HuH-7.5 (cell line): ENCODE measurements at places on chromosomes 6 and 20.

DNA sequence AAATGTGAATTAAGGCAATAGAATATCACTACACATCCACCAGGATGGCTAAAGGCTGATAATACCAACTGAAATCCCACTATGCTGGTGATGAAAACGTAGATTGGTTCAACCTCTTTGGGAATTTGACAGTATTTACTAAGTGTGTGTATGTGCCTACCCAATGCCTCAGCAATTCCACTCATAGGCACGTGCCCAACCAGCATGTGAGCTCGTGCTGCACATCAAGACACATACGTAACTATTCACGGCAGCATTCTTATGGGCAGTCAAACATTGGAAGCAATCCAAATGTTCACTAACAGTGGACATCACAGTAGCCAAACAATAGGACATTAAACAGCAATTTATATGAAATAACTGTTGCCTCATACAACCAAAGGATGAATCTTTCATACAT, 15.7 kb upstream of the AFDN start:
- no peak for DNase-seq

- DNase-seq: peak; percentile 71
These were observed 8.8 kb downstream of the PXDC1 start for GRCh38 chr6:3742426-3743344.

GRCh38 chr6:111195656-111196055, 108.4 kb downstream of the SLC16A10 start:
- no peak for DNase-seq

DNA sequence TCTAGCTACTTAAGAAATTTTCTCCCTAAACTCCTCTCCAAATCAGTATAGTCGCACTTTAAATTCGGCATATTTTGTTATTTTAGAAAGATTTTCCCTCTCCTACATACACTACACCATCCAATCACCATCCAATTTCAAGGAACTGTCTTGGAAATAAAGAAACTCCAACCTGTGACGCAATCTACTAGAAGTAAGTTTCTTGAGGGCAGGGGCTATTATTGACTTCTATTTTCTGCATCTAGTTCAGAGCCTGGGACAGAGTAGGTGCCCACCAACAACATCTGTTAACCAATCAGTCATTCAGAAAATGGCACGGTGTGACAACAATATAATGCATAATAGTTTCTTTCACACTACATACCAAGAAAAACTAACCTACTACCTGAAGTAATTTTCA, 3.6 kb downstream of the ATG5 start:
- DNase-seq: no peak

GRCh38 chr6:6746333-6746969, 157.9 kb downstream of the LY86 start:
- DNase-seq: no peak

GRCh38 chr20:35871259-35871771, 83.0 kb downstream of the SCAND1 start:
- no peak for DNase-seq

DNA sequence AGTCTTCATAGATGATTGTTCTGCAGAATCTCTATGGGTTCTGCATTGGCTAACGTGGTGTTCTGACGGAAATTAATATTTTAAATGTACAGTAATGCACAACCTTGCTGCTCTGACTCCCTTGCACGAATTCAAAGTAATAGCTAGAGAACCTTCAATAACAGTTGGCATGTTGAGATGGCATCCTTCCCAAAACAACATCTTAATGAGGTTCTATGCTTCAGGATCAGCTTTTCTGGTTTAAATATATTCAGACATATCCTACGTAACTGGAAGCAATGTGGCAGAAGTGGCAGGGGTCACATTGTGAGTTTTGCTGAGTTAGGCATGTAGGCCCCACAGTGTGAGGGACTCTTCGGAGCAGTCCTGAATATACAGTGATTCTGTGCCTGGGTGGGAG, 25.7 kb downstream of the DSE start:
- DNase-seq: no peak

DNA sequence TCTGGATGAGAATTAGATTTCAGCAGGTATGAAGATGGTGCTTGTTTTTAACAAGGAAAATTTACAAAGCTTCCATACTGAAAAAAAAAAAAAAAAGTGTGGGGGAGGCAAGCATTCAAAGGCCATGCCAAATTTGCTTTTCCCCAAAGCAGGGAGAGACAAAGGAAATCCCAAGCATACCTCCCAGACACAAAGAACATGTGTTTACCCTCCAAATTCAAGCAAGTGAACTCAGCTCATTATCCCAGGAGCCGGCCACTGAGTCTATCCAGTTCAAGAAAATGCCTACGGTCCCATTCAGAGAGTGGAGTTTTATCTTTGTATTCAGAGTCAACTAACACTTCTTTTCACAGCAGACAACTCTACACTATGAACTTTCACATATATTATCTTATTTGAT, 102.7 kb upstream of the ID4 start:
- DNase-seq: no peak

DNA sequence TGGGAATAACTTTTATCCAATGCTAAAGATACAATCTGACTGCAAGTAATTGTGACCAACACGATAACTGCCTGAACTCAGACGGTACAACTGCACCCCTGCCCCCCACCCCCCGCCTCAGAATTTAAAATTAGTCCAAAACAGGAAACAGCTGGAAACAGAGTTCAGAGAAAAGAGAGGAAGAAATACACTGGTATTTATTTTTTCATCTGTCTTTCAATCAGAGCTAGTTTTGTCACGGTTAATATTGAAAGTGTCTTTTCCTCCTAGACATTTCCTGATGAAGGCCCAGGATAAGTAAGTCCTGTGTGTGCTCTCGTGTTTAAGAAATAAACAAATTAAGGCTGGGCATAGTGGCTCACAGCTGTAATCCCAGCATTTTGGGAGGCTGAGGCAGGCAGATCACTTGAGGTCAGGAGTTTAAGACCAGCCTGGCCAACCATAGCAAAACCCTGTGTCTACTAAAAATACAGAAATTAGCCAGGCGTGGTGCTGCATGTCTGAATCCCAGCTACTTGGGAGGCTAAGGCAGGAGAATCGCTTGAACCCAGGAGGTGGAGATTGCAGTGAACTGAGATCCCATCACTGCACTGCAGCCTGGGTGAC, 21.5 kb downstream of the ACSS1 start:
- no peak for DNase-seq

DNA sequence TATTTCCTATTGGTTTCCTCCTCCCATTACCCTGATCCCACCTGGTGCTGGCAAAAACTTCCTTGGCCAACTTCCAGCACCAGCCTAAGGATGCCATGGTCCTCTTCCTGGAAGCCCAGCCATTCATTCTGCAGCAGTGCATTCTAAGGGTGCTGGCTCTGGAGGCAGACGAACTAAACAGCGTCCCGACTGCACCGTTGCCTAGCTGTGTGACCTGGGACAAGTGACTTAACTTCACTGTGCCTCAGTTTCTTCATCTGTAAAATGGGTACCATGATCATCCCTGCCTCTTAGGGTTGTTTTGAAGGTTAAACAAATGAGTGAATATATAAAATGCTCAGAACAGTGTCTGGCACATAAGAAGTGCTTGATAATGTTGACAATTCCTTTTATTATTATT, 120.9 kb upstream of the ZNF217 start:
- DNase-seq: no peak

- no peak for DNase-seq
These were observed 77.6 kb downstream of the RIN2 start for GRCh38 chr20:19835533-19836222.

- DNase-seq: no peak
These were observed 25.2 kb downstream of the ADGRF1 start for GRCh38 chr6:47016909-47017308.

GRCh38 chr6:85460921-85461797, 11.3 kb downstream of the NT5E start:
- DNase-seq: no peak

DNA sequence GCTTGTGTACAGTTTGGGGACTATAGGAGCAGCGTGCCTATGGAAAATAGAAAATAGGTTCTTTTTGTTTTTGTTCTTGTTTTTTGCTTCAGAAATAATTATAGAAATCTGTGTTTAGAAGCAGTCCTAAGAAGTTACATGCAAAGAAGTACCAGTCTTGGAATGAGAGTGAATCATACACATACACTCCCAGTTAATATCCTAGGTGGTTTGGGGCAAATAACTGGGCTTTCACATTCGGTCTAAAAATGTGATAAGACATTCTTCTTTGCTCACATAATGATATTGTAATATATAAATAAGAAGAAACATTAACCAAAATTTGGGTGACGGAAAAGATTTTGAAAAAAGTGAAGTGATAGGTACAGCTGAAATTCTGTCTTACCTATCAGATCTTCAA, 61.0 kb downstream of the ENPP1 start:
- DNase-seq: no peak

DNA sequence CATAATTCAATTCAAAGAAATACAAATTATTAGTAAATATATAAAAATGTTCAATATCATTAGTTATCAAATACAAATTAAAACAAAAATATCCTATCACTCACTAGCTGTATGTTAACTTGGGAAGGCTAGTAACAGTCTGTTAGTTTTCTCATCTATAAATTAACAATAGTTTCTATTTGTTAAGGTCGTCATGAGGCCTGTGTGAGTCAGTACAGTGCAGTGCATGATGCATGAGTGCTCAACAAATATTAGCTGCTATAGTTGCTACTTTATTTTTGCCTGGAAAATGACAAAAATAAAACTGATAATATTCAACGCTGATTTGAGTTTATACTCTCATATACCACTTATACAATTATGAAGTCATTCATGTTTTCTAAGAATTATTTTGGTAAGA, 401.6 kb upstream of the RUNX2 start:
- DNase-seq: no peak

DNA sequence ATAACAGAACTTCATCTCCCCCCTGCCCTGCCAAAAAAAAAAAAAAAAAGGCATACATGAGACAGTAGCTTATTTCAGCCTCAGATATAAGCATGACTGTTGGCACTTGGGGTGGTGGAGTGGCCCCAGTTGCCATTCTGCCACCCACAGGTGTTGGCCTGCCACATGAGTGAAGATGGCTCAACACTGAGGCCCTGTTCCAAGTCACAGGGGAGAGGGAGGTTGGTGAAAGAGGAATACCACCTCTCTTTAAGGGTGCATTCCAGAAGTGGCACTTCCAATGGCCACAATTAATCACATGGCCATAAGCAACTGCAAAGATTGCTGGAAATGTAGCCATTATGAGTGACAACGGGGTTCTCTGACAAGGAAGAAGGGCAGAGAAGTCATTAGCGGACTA, 61.9 kb upstream of the JARID2 start:
- DNase-seq: no peak

DNA sequence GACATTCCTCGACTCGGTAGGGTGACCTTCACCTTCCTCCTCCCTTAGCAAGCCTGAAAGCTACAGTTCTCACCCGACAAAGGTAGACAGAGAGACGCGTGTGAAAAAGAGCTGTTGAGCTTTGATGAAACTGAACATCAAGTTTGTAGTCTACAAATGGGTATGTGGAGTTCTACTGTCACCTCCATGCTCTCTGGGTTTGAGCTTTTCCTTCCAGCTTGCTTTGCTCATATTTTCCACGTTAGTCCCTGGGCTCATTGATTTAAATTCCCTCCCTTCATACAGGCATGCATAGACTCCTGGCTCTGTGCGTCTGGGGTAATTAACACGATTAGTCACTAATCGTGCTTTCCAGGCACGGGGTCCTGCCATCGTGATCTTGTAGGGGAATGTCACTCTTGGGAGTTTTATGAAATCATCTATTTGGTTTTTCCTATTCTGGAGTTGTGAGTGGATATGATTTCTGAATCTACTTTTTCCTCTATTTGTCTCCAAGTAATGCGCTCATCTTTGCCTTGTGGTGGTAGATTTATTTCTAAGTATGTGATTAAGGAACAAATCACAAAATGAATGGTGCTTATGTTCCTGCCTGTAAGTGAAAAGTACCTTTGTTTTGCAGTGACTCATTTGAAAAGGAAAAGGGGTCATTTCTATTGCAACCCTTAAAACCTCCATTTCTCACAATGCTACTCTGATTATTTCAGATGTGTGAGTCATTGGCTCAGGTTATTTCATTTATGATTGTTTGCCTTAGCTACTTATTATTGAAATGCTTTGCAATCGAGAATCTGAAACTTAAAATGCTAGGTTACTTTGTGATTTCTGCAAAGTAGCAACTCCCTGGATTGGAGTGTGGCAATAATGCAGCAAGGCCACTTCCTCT, 154.6 kb downstream of the ZDHHC14 start:
- DNase-seq: no peak

- no peak for DNase-seq
These were observed 66.6 kb downstream of the PREX1 start for GRCh38 chr20:48761023-48761785.
